ENCODE measurements at places on chromosomes 11 and 22.

DNA sequence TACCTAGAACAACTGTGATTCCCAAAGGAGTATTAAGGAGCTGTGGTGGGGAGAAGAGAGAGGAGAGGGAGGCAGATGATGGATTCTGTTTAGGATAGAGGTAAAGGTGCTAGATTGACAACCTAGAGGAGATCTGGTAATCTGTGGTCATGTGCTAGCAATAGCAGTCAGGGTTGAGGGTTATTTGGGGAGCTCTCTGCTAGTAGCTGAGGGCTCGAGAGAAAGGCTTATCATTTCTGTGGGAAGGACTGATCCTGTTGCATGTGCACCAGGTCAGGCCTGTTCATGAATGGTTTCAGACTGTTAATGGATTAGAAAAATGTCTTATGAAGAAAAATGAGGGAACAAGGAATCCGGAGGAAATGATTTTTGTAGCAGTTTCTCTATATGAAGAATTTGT, 63.2 kb downstream of the MTMR3 start:
- no peak for DNase-seq

- no peak for DNase-seq
Measured at GRCh38 chr11:32838505-32839274, 9.0 kb downstream of the PRRG4 start.

GRCh38 chr11:77075425-77075905, 8.7 kb downstream of the CAPN5 start:
- DNase-seq = no peak

GRCh38 chr11:4619514-4619913, 11.5 kb upstream of the TRIM68 start:
- DNase-seq = no peak

DNA sequence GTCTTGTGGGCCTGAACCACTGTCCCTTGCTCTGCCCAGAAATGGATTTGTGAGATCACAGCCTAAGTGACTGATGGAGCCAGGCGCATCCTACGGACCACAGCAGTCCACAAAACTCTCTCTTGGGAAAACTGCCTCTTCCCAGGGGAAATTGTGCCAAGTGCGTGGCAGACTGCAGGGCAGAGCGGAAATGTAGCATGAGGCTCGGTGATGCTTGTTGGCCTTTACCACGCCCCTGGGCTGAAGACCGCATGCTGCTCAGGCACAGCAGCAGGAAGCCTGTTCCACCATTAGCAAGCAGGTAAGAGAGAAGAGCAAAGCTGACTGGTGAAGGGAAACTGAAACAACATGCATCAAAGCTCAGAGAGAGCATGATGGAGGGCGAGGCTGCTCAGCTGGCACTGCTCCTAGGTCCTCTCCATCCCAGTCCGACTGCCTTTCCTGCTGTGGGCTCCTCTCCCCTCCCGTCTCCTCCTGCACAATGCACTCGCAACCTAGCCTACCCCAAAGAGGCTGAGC, 26.5 kb upstream of the SCARF2 start:
- DNase-seq = peak; percentile 70

DNA sequence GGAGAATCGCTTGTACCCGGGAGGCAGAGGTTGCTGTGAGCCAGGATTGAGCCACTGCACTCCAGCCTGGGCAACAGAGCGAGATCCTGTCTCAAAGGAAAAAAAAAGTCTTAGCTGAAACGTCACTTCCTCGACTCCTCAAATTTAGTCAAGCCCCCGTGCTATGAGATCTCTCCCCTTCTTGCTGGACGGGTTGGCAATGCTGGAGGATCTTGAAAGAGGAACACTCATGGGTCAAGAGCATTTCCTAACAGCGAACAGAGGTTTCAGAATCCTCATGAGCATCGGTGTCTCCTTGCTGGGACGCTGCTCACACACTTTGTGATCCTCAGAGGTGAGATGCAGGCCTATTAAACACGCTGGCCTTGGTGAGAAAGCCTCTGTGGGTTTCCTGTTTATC, 35.9 kb downstream of the APOL3 start:
- no peak for DNase-seq

- no peak for DNase-seq
Measured at GRCh38 chr11:76444065-76444383, 794 bp upstream of the EMSY start.

GRCh38 chr11:71281204-71281603, 28.8 kb upstream of the SHANK2 start:
- no peak for DNase-seq

DNA sequence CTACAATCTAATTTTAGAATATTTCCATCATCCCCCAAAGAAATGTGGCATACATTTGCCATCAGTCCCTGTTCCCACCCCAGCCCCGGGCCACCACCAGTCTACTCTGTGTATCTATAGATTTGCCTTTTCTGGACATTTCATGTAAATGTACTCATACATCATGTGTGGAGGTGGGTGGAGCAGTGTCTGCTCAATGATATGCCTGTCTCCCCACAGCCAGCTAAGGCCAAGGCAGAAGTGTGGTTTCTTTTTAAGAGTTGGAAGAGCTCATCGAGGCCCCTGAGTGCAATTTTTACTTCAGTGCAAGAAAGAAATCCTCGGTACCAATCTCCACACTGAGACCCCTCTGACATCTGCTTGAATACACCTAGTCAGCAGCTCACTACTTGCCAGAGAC, 80.5 kb downstream of the TP53I11 start:
- no peak for DNase-seq

DNA sequence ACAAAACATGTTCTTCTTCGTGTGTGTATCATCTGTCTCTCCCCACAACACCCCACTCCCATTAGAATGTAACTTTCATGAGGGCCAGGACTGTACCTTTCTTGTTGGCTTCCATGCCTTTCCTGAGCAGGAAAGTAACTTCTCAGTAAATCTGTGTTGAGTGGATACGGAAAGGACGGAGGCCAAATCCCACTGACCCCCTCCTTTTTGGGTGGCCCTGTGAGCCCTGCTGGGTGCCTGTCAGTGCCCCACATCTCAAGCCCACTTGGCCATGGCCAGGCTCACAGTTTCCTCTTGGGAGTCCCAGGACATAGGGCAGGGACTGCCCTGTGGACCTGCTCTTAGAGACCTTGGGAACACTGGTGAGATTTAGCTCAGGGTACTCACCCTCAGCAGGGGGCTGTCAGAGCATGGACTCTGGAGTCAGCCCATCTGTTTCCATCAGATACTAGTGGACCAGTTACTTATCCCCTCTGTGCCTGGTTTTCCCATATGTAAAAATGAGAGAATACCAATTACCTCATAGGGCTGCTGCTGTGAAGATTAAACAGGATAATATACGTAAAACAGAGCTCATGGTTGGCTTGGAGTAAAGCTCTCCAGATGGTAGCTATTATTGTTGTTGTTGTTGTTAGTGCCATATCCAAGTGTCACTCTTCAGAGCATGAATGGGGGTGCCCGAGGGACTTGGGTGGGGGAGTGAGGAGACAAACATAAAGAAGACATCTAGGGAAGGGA, 1.0 kb upstream of the C11orf96 start:
- DNase-seq = no peak

DNA sequence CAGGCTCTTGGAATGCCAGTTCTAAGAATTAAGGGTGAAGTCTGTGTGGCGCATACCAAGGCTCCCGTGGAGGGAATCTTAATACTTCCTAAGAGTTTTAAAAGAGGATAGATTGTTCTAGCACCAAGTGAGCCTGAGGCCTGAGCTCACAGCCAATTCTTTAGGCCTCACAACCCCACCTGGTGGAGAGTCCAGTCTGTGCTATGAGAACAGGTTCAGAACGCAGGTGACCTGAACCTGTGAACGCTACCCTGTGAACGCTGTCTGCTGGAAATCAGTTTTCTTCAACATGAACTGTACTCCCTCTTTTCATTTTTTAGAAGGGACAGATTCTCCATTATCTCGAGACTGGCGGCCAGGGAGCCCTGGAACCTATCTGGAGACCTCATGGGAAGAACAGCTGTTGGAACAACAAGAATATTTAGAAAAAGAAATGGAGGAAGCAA, 43.2 kb upstream of the DLAT start:
- peak; percentile 51 for DNase-seq

- no peak for DNase-seq
Measured at GRCh38 chr11:131591051-131591461, 220.6 kb downstream of the NTM start.

- no peak for DNase-seq
Measured at GRCh38 chr11:94305146-94305545, 766 bp downstream of the IZUMO1R start.

DNA sequence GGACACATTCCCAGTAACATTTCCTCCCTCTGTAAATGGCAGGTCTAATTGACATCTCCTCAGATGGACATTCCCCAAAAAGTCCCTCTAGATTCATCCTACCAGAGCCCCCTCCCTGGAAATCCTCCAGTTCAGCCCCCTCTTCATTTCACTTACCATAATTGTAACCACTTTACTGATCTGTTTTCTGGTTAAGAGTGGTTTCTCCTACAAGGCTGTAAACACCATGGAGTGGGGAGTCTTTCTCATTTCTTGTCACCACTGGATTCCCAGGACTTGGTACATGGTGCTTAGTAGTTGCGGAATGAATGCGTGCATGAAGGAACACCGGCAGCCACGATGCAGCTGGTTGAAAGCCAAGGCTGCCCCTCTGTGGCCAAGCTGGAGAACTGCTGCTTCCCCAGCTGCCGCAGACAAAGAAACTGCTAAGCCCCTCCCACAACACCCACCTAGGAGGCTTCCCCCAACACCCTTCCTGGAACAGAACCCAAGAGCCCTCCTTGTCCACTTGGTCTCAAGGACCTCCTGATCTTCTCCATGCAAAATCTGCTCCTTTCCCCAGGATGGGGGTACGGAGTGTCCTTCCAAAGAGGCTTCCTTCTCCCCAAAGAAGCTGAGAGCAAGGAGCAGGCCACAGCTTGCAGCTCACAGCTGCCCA, 18.6 kb upstream of the SCARF2 start:
- DNase-seq = peak; percentile 80

- no peak for DNase-seq
Measured at GRCh38 chr11:60872961-60873524, 5.7 kb downstream of the ZP1 start.

DNA sequence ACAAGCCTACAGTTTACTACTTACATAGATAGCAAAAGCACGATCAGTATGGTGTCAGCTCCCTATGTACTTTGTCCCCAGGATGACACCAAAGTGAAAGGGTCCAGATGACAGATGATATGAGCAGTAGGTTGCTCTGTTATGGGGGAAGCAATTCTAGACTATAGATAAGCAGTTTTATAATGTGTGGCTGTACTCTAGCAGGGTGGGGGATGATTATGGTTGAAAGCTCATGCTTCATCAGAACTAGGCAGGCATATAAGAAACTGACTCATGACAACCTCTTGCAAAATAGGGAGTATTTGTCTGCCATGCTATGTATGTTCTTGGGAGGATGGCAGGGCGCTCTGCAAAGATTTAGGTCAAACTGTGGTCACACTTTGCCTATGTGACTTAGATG, 158.2 kb upstream of the ZBED5 start:
- DNase-seq = no peak

GRCh38 chr11:122895563-122895962, 13.0 kb downstream of the JHY start:
- no peak for DNase-seq

DNA sequence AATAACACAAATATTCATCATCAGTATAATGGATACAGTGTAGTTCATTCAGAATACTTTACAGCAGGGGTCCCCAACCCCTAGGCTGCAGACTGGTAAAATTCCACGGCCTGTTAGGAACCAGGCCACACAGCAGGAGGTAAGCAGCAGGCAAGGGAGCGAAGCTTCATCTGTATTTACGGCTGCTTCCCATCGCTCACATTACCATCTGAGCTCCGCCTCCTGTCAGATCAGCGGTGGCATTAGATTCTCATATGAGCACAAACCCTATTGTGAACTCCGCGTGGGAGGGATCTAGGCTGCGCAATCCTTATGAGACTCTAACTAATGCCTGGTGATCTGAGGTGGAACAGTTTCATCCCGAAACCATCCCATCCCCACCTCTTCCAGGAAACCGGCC, 125.1 kb downstream of the SERGEF start:
- DNase-seq = no peak

DNA sequence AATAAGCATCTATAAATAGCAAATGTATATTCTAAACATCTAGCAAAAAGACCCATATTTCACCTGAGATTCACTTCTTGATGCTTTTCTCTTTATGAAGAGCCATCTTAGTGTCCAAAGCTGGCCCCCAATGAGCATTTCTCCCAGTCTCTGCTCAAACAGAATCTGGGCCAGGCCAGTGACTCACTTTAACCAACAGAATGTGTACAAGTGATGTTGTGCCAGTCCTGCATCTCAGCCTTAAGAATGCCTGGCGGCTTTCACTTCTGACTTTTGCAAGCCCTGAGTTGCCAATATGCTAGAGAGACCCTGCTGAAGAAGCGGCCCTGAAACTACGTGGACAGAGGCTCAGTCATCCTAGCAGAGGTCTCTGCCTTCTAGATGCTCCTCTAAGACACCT, 6.9 kb upstream of the COPB1 start:
- no peak for DNase-seq

DNA sequence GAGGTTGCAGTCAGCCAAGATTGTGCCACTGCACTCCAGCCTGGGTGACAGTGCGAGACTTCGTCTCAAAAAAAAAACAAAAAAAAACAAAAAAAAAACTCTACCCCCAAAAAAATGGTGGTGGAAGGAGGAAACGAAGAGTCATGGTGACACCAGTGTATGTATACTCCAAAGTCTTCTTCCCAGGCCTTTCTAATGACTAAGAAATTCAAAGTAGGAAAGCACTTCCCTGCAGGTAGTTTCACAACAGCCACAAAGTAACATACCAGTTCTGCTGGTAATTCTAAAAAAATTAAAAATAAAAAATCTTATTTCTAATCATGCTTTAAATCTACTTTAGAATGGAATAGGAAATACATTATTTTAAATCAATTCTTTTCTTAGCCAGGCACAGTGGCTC, 72.6 kb downstream of the DENND5A start:
- no peak for DNase-seq

- no peak for DNase-seq
Measured at GRCh38 chr11:78261828-78262227, 73.1 kb downstream of the USP35 start.

GRCh38 chr11:125111001-125111342, 454 bp downstream of the TMEM218 start:
- DNase-seq = no peak

GRCh38 chr11:124463324-124463723, 17.8 kb upstream of the OR8B8 start:
- no peak for DNase-seq

GRCh38 chr11:1073851-1074243, 827 bp upstream of the MUC2 start:
- DNase-seq = peak; percentile 25

DNA sequence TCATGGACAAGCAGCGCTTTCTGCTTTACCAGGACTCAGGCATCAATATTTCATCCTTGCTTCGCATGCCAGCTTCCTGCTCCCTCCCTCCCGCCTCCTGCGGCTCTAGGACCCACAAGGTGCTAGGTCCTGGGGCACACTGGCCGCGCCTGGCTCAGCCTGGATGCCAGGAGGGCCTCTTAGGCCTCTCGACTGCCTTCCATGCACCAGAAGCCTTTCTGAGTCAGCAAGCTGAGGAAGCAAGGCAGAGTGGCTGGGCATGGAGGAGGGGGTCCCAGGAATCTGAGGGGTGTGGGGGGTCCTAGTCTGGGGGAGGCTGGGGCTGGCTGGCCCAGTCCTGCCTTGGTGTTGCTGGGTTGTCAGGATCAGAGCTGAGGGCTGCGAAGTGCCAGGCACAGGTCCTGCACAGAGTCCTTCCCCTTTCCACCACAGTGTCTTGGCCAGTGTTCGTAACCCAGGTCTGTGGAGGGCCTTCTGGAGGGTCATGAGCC, 61.0 kb upstream of the THY1 start:
- DNase-seq = no peak
